ENCODE measurements at places on chromosomes 12 and 14. TPM values are rescaled to one million over a fixed set of nuclear protein-coding genes. Genes with fewer than 3 reads are reported as not detected.

- no peak for DNase-seq
These were observed 8.9 kb downstream of the ZNF268 start for GRCh38 chr12:133190176-133190575.

GRCh38 chr12:59850268-59850667 is 254.4 kb downstream of the SLC16A7 start:
- no peak for DNase-seq

DNA sequence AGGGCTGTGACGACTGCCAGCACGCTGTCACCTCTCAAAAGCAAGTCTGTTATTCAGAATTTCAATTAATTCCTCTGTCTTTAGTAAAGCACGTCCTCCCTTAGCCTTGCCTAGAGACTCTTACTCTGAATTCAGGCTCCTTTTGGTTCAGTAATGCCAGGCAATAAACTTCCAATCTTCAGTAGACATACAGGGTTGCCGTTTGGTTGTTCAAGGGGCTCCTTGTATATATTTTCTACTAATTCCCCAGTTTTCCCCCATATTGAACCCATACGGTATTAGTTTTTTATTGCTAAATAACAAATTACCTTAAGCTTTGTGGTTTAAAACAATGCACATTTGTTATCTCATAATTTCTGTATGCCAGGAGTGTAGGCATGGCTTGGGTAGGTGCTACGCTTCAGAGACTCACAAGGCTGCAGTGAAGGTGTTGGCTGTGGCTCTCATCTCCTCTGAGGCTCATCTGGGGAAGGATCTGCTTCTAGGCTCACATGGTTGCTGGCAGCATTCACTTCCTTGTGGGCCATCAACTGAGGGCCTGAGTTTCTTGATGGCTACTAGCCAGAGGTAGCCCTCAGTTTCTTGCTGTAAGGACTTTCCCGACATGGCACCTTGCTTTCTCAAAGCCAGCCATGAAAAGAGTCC is 7.3 kb upstream of the CLECL1 start:
- DNase-seq: no peak

DNA sequence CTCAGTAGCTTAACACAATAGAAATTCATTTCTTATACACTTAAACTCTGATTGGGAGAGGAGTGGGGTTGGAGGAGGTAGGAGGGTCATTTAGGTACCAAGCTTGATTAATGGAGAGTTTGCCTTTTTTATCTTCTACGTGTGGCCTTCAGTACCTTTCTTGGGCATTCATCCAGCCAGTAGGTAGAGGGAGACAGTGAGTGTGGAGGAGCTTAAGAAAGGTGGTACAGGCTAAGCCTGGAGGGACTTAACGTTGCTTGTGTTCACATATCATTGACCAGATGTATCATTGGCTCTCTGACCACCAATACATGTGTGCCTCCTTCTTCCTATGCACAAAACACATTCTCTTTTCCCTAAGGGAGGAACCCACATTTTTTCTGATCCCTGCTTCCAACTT is 232.9 kb upstream of the CRY1 start:
- DNase-seq: no peak

DNA sequence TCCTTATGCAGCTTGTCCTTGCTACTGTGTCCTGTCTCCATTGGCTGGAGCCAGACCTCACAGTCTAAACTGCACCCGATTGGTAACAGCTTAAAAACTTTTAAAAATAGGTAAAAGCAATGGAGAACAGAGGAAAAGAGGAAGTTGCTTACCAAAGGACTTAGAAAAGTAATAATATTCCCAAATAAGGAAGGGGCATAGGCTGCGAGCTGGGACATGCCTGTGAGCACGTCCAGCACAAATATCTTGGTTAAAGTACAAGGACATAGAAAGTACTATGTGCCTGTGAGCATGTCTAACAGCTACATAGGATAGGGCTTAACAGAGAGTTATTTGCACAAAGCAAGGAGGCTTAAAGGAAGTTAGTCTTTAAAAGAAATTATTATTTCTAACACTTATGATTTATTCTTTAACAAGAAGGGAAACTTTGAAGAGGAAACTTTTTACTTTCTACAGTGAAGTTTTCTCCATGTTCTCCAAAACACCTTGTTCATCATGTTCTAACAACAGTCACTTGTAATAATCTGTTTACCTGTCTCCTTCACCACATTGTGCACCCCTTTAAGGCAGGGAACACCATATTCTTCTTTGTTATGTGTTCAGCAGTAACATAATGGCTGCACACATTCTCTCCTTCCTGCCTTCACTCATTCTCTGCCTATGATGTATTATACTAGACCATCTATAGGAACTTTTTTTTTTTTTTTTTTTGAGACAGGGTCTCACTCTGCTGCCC is 9.8 kb upstream of the UBE2N start:
- no peak for DNase-seq

- no peak for DNase-seq
These were observed 624.1 kb upstream of the FOXG1 start for GRCh38 chr14:28142400-28143015.

- DNase-seq: no peak
These were observed 96.3 kb upstream of the BBS10 start for GRCh38 chr12:76444408-76444984.

Gene RNU4-1
- 2,678 TPM for total RNA-seq

Gene KRT78
- total RNA-seq: not detected
